ENCODE measurements at places on chromosomes 4 and X.

GRCh38 chrX:11190745-11191510, 79.8 kb downstream of the HCCS start:
- DNase-seq = no peak

- no peak for DNase-seq
Observed at GRCh38 chrX:21740329-21741274, 17.3 kb downstream of the SMPX start.

DNA sequence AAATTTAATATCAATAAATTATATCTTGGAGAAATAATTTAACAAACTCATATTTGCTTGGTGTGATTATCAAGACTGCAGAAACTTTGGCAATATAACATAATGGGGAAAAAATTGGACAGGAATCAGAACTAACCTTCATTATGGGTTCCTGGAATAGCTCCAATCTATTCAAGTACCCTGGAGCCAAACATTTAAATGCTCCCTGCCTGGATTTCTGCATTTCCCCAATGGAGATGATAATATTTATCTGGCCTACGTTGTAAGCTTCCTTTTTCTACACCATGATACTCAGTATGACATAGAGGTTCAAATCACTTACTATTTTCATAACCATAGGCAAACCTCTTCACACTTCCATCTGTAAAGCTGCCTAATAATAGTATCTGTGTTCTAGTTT, 326.8 kb downstream of the TRIML1 start:
- DNase-seq = no peak

DNA sequence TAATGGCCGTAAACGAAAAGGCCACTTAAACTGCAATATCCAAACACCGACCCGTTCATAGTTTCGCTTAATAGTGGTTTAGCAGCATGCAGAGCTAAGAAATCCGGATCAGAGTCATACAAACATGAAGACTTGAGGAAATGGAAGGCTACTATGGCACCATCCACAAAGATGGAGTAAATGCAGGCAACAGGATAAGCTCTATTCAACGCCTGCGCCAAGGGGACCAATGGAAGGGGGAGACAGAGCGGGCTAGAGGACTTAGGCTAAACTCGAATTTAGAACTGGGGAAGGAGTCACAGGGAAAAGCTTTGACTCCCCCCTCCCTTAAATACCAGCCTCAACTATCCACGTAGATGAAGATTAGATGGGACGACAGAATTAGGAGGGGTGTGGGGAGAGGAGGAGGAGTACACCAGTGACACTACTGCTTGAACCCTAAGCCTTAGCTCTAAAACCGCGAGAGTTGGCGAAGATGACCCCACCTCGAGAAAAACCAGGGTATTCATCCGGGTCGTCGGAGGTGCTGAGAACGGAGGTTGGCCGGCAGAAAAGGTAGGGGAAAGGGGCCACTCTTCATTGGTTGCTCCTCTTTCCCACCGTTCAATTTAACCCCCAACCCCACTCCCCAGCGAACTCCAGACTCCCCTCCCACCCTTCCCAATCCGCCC, 3.5 kb downstream of the HUWE1 start:
- no peak for DNase-seq

DNA sequence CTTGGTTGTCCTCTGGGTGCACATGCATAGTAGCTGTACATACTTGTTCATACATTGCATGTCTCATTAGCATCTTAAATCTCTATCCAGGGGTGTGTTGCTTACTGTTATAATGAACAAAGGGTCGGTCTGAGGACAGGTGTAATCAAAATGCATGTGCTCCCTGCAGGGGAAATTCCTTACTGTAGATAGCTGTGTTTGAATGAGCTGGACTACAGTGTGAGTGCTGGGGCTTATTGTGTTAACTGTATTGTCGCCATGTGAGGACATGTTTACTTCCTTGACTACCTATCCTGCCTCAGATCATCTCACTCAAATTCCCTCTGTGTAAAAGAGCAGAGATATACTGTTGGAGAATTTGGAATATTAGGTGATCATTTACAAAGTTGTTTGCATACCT, 98.7 kb downstream of the KLHL34 start:
- no peak for DNase-seq

DNA sequence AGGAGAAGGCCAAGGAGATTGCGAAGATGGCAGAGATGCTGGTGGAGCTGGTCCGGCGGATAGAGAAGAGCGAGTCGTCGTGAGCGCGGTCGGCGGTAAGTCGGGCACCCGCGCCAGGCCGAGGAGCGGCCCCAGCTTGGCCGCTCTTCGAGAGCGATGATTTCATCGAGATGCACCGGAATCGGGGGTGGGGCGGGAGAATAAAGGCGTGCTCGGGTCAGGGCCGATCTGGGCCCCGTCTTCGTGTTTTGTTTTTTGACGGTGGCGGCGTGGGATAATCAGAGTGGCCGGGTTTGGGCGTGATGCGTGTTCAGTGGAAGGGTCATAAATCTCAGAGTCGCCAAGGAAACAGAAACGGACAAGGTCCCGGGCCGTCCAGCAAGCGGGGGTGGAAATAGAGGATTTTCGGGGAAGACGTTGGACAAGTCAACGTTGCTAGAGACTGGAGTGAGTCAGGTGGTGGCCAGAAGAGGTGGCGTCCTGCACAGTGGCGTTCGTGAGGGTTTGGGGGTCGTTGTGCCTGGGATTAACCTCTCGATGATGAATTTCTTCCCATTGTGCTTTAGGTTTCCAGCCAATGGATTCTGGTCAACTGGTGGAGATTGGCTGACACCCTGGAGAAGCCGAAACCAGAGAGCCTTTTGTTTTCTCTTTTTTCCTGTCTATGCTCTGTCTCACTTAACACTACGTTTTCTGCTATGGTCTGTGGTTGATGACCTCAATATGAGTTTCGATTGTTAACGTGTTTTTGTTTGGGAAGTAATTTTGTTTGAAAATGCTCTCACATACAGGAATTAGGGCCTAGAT, 882 bp downstream of the MRFAP1 start:
- no peak for DNase-seq

DNA sequence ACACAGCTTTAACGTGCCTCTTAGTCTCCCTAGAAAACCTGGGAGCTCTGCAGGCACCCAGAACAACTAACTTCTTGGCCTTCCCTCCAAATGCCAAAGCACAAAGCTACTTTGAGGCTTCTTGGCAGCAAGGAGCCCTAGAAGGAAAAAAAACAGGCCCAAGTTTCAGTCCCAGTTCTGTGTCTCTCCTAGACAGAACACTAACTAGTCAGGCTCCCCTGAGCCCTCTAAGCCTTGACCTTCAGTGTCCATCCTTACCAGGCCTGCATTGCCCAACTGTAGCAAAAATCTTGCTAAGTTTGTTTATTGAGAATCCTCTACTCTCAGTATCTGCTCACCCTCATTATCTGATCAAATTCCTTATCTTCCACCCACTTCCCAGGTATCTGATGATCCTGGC, 79.2 kb downstream of the PAPSS1 start:
- no peak for DNase-seq

GRCh38 chr4:72016011-72016410, 15.8 kb upstream of the NPFFR2 start:
- DNase-seq = no peak

GRCh38 chr4:80198441-80198837, 1.1 kb downstream of the PRDM8 start:
- no peak for DNase-seq

GRCh38 chr4:22537864-22538263, 22.0 kb upstream of the ADGRA3 start:
- DNase-seq = no peak

GRCh38 chrX:30085571-30085970, 129.8 kb upstream of the MAGEB2 start:
- no peak for DNase-seq

DNA sequence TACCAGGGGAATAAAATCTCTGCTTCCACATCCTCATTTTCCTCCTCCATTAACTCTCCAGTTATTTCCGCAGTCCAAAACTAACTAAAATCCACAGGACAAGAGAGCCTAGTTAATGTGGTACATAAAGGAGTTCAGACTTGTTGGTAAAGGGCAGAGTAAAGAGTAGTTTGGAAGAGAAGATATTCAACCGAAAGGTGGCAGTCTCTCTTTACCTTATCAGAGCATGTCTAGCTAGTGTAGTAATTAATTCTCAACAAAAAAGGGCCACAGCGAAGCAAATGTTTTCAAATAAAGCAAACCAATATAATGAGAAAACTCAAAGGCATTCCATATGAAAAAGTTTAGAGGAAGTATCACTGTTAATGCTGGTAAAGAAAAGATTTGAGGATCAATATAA, 286.5 kb downstream of the GLUD2 start:
- no peak for DNase-seq

GRCh38 chrX:25191403-25191802, 175.6 kb upstream of the ARX start:
- DNase-seq = no peak

- DNase-seq = no peak
Observed at GRCh38 chr4:107742791-107743190, 22.8 kb upstream of the PAPSS1 start.

DNA sequence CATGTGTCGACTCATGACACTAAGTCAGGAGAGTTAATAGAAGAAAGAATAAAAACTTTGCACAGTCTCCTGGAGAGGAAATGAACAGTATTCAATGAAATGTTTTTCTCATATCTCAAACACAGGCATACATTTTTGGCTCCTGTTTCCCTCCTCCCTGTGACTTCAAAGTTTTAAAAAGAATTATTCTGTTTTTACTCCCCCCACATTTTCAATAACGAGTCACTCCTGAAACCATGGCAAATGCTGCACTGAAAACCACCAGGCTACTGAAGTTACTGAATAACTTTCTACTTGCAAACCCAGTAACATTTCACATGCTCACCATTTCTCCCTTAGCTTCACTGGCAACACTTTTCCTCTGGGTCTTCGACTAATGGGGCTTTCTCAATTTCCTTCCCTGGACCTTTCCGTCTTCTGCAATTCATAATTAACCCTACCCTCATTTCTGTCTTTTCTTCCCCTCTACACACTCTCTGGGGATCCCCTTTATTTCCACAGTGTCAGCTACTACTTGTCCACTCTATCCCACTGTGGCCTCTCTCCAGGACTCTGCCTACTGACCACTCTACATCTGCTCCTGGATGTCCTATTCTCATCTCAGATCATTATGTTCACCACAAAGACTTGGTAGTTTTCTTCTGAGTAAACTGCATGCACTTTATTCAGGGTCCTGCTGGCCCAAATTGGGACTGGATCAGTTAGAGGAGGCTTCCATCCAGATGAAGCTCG, 225.8 kb upstream of the ETNPPL start:
- no peak for DNase-seq

DNA sequence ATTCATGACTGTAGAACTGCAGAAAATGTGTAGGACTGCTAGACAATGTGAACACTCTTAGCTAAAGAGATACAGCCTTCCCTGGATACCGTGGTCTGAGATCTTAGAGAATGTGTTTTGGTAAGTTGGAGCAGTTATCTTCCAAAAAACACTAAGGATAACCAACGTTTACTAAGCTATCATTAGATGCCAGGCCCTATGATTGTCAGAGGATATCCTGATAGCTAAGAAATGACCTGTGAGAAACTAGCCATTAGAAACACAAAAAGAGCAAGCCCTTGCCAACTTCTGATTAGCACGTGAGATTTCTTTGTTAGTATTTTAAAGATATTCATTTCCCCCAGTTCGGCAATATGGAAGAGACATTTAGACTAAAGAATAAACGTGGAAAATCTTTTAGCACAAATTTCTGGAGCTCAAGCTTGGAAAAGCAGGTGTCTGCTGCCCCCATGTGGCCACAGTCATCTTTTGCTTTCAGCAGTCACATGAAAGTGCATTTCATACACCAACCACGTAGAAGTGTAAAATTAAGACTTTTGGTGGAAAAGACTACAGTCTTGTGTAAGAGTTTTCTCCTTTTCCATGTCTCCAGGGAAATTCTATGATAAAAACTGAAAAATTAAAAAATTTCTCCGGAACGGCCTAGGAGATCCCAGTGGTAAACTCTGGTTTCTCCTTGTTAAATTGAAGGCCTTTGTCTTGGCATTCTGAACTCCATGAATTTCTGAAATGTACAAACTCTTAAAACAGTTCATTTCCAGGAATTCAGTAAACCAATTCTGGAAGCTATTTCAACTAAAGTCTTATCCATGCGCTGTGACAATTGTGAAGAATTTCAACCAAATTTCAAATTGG, 136.4 kb downstream of the ZNF674 start:
- DNase-seq = peak; percentile 68

DNA sequence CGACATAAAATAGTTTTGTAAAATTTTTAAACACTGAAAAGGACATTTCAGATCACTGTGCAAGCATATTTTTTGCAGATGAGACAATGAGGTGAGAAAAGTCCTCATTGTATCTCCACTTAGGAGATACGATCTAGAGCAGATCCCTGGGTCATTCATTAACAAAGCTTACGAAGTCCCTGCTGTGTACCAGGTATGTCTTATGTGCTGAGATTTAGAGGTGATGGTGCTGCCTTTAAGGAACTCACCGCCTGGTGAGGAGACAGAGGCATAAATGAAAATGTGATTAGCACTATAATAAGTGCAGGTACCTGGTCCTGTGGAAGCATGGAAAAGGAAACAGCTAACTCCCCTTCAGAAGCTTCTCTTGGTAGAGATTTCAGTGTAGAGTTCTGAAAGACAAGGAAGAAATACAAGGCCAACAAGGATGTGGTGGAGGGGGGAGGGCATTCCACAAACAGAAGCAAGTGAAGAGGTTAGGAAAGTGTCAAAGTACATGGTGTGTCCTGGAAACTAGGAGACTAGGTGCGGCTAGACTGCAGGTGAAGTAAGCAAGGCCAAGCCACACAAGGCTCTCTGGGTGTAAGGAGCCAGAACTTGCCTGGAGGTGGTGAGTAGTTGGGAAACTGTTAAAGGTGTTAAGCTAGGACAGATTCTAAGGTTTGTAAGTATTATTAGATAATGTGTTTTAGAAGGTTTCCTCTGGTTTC, 1.5 kb upstream of the NDNF start:
- no peak for DNase-seq

- DNase-seq = no peak
Observed at GRCh38 chr4:151786158-151786495, 25.3 kb upstream of the GATB start.

DNA sequence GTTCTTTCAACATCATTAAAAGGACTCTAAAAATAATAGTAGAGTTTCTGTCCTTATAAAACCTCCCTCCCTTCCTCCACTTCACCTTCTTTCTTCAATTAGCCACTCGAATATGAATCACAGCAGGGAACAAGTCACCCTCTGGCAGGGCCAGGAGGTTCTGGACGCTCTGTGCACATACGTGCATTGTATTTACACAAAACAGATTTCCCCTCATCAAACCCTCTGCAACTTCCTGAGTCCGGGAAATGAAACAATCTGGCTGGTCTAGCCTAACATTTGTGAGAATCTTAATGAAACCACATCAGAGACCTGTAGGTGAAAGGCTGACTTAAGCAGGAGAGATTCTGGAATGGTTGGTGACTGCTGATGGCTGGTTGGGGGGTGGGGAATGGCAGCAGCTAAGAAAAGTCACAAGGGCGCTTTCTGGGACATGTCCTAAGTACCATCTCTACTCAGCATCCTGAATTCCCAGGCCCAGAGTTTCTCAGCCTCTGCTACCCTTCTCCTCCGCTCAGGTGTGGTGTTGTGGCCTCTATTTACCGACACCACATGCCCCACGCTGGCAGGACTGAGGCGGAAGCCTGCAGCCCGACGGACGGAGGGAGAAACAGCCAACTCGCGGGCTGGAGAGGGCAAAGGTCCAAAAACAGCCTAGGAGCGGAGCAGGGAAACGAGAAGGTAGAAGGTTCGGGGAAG, 1.0 kb downstream of the ZDHHC9 start:
- no peak for DNase-seq

GRCh38 chr4:108171339-108172230, 2.9 kb upstream of the LEF1 start:
- peak; percentile 79 for DNase-seq
